Activated naive CD4-positive, alpha-beta T cell treated with Interleukin-2 at 50 U/mL for 16 hours (primary cell): ENCODE measurements at places on chromosomes 3 and 15.

DNA sequence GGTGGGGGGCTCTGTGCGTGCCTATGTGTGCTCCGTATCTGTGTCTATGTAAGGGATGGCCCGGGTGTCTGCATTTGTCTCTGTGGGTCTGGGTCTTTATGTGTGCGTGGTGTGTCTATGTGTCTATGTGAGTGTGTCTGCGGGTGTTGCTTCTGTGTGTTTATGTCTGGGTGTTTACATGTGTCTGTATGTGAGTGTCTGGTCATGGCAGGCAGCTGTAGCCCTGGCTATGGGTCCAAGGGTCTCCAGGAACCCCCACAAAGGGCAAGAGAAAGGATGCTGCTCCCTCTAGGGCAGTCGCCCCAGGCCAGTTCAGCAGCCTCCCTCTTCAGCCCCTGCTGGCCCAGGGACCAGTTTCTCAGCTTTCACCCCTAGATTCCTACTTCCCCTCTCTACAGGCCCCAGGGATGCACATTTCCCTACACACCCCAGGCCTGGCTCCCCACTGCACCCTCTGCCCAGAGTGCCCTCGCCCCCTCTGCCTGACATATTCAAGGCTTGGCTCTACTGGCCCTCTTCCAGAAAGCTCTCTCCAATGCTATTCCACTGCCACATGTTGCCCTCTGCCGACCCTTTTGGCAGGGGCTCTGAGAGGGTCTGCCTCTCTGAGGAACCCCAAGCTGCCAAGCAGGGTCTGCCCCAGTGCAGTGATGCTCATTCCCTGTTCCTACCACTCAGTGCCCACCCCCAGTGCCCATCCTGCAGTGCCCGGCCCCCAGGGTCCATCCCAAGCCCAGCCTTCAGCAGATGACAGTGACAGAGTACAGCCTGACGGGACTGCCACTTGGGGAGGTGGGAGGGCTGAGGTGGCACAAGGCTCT, 1.0 kb upstream of the MYL3 start:
- DNase-seq = no peak

GRCh38 chr15:27512281-27513001, 541.5 kb downstream of the GABRG3 start:
- DNase-seq = no peak

- no peak for DNase-seq
These were observed 68.5 kb downstream of the BCHE start for GRCh38 chr3:165768680-165769079.

GRCh38 chr3:53594276-53594675, 99.9 kb downstream of the CACNA1D start:
- no peak for DNase-seq

GRCh38 chr15:101332061-101332467, 37.0 kb upstream of the SNRPA1 start:
- no peak for DNase-seq

- DNase-seq = no peak
These were observed 3.8 kb upstream of the FOXB1 start for GRCh38 chr15:60000113-60000823.

- no peak for DNase-seq
These were observed 439.5 kb downstream of the PDCD6IP start for GRCh38 chr3:34237946-34238345.

GRCh38 chr15:50916400-50916799, 7.9 kb downstream of the AP4E1 start:
- DNase-seq = no peak

- DNase-seq = no peak
These were observed 103.6 kb downstream of the CACNA2D3 start for GRCh38 chr3:54225841-54226528.

- no peak for DNase-seq
These were observed 107.9 kb upstream of the ARL6 start for GRCh38 chr3:97656638-97657037.

GRCh38 chr3:169865176-169865767, 4.5 kb downstream of the LRRC31 start:
- no peak for DNase-seq

DNA sequence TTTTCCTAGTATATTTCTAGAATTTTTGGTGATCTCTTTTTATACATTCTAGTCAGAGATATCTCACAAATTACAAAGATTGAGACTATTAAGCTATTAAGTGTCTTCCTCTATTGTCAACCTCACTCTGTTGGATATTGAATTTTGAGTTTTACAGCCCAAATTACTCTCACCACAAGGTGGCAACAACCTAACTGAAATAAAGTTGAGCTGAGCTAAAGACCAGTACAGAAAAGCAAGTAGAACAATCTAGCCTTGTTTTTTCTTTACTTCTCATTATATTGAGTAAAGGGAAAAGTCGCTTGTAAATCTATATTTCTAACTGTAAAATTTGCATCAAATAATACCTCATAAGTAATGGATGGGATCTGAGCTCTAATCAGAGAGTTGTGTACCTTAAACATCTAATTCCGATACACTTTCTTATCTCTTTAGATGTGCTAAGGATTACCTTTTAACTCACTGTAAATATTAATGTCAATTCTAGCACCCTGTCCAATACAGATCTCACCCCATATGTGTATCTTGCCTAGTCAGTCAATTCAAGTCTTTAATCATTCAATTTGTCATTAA, 13.6 kb upstream of the COMMD2 start:
- DNase-seq = no peak

GRCh38 chr3:14456794-14457193, 54.4 kb downstream of the SLC6A6 start:
- no peak for DNase-seq

DNA sequence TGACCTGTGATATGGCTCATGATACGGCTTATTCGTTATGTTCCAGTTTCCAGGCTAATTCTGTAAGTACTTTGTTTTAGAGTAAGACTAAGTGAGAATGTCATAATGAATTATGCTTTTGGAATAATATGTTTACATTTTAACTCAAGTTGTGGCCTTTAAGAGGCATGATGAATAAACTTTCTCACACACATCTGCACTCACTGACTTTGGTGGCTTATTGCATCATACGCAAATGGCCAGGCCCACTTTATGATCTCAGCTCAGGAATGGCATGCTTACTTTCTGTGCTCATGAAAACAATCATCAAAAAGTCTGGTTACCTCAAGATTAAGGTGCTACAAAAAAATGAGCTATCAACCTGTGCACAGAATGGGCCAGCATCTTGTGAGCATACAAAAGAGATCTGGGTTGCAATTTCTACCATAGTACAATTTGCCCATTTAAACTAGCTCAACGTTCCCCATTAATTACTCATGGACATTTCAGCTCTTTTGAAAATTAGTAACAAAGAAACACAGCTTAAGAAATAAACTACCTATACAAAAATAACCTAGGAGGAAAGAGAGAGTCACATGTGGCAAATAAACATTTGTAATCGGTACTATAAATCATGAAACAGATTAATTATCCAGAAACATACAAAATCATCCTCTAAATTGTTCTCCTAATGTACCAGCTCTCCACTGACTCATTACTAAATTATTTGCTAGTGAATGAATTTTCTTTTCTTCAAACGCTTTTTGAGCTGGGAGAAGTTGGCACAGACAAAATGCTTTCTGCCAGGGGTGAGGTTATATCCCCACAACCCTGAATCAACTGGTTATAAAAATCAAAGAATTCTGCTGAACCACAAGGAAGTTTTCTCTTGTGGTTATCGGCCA, 439.0 kb upstream of the ADAMTS9 start:
- no peak for DNase-seq
